ENCODE measurements at places on chromosomes 3 and 15.

DNA sequence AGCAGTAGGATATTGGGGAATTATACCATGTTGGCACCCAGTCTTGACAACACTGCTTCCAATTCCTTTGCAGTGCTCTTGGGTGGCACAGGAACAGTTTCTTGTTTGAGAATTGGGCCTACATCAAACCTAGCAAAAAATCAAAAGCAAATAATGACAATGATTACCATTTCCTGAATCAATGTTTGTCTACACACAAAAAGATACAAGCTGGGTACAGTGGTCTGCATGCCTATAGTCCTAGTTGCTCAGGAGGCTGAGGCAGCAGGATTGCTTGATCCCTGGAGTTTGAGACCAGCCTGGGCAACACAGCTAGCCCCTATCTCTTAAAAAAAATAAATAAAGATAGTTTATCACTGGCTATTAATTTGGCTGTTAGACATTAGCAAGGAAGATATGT, 8.0 kb downstream of the MTFMT start:
- no peak for DNase-seq

DNA sequence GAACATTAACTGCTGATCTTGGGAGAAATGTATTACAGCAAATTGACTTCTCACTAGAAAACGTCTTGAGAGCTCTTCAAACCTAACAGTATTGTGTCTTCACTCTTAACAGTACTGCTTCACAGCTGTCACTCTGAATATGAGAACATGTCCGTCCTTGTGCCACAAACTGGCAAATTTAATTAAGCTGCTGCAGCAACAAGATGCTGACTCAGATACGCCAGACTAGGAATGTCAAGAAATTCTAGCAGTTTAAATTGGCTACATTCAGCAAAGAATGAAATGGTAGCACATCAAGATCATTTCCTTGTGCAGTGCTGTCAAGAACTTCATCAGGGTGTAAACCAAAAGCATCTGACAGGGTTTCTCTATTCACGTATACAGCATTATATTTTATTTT, 7.6 kb downstream of the ICE2 start:
- DNase-seq = no peak

DNA sequence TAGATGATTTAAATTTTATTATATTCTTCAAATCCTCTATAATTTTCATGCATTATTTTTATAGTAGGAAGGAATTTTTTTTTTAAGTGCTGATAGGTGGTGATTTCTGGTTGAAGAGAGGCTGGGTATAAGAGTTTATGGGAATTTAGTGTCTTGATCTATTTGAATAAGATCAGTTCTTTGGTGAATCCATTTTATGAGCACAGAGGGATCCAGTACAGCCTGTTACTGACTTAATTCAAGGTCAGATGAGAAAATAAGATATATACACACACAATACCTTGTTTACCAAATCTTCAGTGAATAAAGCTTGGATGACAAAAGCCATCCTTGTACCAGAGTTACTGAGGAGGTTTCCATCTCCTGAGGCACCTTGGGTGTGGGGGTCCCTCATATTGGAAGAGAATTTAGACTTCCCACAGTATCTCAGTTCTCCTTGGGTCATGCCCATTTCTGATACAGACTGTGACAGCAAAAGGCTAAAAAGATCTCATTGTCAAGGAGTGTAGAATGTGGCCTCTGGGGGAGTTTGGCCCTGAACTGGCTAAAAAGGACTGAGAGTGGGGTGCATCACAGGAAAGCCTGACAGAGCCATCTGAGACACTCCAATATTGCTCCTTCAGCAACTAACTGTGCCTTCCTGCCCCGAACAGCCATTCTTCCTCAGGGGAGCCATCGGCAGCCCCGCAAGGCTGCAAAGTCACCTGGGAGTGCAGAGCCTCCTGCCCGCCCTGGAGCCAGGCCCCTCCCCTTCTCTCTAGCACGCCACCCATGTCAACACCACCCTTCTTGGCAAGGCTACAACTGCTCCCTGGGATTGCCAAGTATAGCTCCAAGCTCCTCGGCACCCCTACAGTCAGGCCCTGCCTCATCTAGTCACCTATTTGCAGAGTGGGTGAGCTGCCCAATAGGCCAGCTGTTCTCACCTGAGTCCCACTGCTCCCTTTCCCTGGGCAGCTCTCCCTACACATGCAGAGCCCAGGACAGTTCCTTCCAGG, 43.1 kb upstream of the HACD2 start:
- DNase-seq = no peak

GRCh38 chr3:188214442-188214841, 60.5 kb downstream of the LPP start:
- DNase-seq = no peak

- no peak for DNase-seq
Measured at GRCh38 chr3:144437989-144438388, 466.4 kb downstream of the DIPK2A start.

DNA sequence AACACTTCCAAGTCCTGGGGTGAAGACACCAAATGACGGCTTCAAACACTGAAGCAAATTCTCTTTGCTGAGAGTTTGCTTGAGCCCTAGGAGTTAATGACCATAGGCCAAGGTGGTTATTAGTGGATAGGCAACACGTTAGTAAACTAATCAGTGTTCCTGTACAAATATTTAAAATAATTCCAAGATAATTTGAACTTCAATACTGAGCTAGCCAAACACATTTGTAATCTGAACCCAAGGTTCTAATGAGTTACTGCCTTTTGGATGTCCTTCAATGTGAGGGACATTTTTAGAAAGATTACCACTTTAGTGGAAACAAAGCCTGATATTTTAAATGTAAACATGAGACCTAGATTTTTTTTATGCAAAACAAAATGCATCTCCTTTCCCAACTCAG, 94.6 kb downstream of the THRB start:
- DNase-seq = no peak

DNA sequence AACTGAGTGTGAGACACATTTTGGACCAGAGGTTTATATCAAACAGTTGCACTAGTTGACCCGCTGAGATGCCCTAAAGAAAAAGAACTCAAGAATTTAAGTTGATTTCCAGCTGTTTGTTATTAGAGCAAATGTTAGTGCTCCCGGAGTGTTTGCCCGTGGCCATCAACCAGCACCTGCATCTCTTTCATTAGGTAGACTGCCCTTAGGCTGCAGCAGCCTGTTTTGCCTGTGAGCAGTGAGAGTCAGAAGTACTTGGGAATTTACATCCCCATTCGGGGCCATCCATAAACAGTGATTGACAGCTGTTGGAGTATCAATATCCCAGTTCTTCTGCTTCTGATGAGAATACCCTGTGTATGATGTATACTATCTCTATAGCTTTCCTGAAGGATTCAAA, 492.6 kb downstream of the RBMS3 start:
- DNase-seq = no peak

GRCh38 chr15:28017423-28017924, 81.6 kb downstream of the OCA2 start:
- DNase-seq = no peak

DNA sequence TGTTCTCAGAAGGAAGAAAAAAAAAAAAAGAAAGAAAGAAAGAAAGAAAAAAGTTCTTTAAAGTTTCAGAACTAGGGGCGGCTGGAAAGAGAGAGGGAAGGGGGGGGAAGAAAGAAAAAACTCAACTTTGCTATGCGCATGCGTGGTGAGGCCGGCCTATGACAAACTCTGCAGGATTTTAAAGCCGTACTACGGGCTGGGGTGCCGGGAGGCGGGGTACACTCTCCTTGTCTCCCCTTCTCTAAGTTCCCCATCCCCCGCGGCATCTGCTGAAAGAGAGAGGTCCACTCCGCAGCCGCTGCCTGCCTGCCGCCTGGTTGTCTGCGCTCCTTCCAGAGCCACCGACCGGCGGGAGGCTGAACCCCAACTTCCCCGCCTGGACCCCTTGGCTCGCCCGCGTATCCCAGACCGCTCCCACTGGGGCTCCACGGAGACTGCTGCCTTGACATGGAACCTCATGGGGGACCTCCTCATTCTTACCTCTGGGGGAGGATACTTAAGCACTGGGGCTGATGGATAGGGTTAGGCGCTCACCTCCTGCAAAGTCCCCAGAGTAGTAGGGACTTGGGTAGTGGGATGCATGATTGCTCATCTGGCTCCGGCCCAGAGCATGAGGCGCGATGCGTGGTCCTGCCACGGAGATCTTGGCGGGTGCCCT, 1.4 kb upstream of the WNT5A start:
- DNase-seq = no peak

GRCh38 chr3:15367059-15367458, 34.7 kb upstream of the SH3BP5 start:
- no peak for DNase-seq

- no peak for DNase-seq
Measured at GRCh38 chr3:126758882-126759281, 54.8 kb downstream of the CHCHD6 start.

GRCh38 chr3:192802957-192803899, 75.9 kb upstream of the FGF12 start:
- no peak for DNase-seq

DNA sequence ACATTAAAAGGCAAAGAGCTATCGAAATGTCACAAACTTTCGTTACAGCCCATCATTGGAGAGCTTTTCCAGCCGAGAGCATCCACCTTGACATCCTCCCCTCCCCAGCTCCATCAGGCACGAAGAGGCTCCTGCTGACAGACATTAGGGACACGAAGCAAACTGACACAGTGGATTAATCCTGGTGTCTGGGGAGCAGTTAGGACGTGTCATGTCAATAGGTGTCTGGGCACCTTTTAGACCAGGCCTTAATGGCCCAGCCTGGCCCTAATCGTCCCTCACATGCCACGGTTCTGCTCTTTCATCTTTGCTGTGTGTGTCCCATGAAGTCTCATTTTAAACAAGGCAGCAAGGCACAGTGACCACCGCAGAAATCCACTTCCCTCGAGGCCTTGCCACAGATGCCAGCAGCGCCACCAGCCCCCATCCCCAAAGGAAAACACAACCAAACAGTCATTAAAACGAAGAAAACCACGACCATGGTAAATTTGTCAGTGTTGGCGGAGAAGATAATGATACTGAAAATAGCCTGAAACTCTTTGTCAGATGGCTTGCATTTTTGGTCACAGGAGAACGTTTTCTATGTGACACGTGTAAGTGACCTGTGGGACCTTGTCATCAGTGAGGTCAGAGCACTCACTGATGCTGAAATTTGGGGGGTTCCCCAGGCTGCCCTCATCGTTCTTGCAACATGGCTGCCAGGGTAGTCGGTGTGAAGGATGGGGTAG, 16.3 kb upstream of the PCSK6 start:
- no peak for DNase-seq

DNA sequence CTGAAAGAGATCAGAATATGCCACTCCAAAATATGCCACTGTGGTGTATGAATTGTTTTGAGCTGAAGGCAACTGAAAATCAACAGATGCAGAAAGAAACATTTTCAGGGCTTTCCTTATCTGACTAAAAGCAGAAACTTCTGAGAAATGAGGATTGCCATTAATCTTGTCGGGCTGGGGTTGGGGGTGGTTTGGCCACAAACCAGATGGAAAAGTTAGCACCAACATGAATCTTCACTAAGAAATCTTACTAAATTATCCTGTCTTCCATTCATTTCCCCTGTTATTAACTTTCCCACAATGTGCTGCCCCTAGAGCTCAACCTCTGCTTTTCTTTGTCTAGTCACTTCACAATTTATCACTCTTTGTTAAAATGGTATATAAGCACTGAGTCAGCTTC, 229.9 kb upstream of the GADL1 start:
- no peak for DNase-seq

DNA sequence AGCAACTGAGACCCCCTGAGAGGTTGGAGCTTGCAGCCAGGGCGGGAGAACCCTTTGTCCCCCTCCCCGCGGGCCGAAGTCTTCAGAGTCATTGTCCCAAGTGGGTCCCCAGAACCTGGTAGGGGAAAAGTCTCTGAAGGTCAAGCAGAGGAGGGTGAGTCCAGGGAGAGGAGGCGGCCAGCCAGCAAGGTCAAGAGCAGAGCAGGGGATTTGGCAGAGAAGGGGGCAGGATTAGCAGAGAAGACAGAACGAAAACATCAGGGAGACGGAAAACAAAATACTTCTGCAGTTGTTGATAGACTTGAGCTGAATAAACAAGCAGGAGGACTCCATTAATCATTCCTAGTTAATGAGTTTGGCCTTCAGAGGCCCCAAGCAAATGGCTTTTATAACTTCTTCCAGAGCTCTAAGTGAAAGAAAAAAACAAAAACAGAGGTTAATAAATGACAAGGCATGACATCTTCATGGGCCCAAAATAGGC, 66.7 kb downstream of the GRIP2 start:
- DNase-seq = no peak

DNA sequence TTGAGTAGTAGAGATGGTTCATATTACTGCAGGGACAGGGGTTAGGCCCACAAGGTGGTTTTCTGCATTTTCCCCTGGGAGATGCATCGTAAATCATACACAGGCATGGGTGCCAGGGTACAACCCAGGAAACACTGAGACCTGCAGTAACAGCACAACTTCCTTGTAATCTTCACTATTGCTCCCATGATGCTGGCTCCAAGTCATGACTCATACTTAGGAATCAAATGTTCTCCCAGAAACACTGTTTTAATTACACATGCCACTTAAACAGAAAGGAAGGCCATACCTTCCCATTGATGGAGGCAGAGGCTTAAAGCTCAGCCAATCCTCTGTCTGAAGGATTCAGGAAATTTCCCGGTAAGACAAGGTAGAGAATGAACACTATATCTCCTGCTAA, 106.5 kb downstream of the ERC2 start:
- DNase-seq = no peak

DNA sequence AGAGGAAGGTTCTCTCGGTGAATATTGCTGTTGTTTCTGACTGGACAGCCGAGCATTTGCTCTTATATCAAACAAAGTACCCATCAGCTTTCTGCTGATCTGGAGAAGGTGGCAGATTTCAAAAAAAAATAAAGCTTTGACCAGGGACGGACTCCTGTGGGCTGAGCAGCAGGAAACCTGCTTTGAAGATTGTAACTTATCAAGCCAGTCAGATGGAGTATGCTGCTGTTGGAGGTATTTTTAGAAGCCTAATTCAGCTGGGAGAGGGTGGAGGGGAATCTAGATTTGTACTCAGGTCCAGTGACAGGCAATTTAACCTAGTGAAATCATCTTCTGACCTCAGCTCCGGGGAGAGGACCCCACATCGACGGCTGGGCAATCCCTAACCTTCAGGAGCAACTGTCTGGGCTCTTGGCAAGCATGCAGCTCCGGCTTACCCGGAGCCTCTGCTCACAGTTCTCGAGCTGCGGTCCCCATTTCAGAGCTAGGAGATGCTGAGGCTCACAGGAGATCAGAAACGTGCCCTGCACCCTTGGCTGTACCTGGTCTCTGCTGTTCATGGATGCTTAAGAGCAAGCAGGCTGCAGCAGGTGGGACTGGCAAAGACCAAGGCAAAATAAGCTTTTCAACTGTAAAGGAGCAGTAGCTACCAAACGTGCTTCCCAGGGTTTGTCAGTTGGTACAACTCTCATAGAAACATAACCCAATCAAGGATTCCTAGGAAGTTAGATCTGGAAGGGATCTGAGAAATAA, 89.3 kb upstream of the ST8SIA2 start:
- no peak for DNase-seq

GRCh38 chr15:91741986-91742385, 111.5 kb upstream of the SLCO3A1 start:
- DNase-seq = no peak

Measured in stimulated activated CD4-positive, alpha-beta T cell treated with anti-CD3 and anti-CD28 coated beads, Interleukin-1b, Interleukin-23, amount 100 ng/mL, for 4 hours (primary cell).